ENCODE measurements at places on chromosomes 12 and 14.

DNA sequence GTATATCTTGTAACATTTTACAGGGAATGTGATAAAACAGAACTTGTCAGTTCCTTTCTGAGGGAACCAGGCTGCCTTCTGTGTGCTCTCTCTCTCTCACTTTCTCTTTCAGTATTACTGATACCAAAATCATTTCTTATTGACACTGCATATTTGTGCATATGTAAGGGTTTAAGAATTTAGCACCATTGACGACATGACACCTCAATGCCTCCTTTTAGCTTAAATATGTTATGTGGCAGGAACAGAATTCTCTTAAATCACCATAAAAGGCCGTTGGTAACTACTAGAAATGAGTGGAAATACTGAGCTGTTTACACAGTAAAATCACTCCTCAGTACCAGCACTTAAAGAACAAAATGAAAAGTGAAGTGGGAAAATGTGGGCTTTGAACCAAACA, 457.7 kb upstream of the SYT1 start:
- DNase-seq = no peak

- peak; percentile 53 for DNase-seq
These were observed 12.9 kb upstream of the MCRS1 start for GRCh38 chr12:49580572-49581535.

DNA sequence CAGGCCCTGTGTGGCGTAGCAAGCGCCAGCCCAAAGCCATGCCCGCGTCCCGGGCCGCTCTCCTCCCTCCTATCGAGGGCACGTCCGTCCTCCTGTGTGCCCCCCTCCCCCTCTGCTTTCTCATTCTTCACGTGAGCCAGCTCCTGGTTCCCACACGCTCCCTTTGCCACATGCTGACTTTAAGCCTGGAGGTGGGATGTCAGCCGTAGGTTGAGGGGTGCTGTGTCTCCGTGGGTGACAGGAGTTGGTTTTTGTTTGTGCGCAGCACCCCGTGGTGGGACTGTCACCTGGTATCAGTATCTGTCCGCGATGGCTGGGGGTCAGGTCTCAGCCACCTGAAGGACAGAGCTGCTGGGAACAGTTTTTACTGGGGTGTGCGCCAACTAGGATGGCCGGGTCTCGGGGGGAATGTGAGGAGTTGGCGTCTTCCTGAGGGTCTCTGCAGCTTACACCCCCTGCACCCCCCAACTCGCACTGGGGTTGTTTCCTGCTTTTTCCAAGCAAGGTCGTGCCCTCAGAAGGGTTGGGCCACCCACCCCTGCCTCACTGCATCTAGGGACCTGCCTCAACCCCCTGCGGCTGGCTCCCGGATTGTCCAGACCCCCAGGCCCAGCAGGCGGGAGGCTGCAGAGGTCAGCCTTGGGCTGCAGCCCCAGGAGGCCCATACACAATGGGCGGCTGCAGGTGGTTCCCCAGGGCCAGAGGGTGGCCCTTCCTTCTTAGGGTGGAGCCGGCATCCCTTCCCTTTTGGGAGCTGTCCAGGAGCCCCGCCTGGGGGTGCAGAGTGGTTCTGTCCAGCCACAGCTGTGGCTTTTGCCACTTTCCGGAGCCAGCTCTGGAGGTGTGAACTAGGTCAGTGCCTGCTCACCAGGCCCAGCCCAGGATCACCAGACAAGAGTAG, 7.3 kb downstream of the ULK1 start:
- no peak for DNase-seq

- no peak for DNase-seq
These were observed 52.9 kb downstream of the SEL1L start for GRCh38 chr14:81480741-81481140.

GRCh38 chr12:104494137-104494792, 37.5 kb downstream of the CHST11 start:
- DNase-seq = peak; percentile 73

DNA sequence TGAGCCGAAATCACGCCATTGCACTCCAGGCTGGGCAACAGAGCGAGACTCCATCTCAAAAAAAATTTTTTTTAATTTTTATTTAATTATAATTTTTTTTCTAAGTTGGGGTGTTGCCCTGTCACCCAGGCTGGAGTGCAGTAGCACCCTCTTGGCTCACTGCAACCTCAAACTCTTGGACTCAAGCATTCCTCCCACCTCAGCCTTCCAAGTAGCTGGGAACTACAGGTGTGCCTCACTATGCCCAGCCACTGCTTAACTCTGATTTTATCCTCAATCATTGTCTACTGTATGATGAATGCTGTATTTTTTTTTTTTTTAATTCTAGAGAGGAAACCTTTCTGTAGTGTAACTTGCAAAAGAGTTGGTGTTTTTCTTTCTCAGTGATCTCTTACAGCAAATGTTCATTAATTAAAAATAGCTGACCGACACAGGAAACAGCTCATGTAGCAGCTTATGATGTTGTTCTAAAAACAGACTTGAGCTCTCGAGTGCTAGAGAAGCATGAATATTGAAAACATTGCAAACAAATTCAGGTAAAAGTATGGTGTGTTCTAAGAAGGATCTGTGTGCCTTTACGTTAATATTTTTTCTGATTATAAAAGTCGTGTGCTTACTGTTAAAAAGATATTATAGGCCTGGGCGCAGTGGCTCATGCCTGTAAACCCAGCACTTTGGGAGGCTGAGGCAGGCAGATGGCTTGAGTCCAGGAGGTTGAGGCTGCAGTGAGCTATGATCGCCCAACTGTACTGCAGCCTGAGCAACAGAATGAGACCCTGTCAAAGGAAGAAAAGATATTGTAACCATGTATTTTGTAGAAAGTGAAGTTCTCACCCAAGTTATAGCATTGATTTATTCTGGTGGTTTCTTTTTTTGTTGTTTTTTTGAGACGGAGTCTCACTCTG, 68.9 kb downstream of the FGD4 start:
- DNase-seq = no peak

- no peak for DNase-seq
These were observed 862 bp downstream of the CRIP2 start for GRCh38 chr14:105475269-105476096.

Data from stimulated activated CD4-positive, alpha-beta T cell treated with anti-CD3 and anti-CD28 coated beads, Interleukin-2, amount 100 ng/mL, for 24 hours (primary cell).